ENCODE measurements at places on chromosomes 7 and 10.

DNA sequence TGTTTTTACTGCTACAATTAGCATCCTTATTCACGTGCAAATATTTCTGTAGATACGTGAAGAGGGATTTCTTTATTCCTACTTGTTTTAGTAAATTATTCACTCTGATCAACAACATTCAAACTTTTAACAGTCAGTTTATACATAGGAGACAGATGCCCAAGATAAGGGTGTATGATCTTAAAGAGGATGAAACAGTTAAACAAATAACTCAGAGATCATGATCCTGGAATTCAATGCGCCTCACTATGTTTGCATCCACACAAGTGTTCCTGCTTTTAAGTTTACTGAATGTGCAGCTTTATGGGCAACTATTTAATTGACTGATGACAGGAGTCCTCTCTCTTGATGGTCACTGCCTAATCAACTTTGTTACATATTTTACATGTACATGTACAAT lies 394.8 kb downstream of the PARD3 start:
- no peak for DNase-seq

- DNase-seq = no peak
These were observed 637 bp downstream of the SAMD8 start for GRCh38 chr10:75111907-75112679.

GRCh38 chr10:31650010-31650409 lies 278.6 kb downstream of the ARHGAP12 start:
- no peak for DNase-seq

GRCh38 chr10:23404461-23404980 lies 34.4 kb upstream of the OTUD1 start:
- DNase-seq = no peak

DNA sequence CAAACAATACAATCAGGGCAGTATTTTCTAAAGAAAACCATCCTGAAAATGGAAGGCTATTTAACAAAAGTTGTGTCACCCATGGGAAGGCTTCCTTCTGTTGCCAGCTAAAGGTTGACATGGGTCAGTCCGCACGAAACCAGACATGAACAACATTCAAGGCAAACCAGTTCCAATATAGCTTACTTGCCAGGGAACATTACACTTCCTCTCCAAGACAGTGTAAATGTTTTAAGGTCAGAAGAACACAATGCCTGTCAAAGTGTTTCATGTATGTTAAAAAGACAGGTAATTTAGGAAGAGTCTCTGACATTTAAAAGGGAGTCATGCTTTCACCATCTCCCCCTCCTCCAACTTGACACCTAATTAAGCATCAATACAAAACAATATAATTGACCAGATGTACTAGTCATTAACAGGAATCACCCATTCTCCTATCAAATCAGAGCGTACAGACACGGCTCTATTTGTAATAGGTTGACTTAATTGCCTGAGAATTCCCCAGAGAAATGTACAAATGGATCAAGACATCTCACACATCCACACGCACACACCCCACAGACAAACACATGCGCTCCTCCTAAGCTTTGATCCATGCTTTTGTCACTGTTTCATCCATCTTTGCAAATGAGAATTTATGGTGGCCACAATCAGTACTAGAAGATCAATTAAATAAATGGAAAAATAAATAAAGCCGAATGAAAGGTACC lies 69.5 kb downstream of the CACNA2D1 start:
- no peak for DNase-seq

DNA sequence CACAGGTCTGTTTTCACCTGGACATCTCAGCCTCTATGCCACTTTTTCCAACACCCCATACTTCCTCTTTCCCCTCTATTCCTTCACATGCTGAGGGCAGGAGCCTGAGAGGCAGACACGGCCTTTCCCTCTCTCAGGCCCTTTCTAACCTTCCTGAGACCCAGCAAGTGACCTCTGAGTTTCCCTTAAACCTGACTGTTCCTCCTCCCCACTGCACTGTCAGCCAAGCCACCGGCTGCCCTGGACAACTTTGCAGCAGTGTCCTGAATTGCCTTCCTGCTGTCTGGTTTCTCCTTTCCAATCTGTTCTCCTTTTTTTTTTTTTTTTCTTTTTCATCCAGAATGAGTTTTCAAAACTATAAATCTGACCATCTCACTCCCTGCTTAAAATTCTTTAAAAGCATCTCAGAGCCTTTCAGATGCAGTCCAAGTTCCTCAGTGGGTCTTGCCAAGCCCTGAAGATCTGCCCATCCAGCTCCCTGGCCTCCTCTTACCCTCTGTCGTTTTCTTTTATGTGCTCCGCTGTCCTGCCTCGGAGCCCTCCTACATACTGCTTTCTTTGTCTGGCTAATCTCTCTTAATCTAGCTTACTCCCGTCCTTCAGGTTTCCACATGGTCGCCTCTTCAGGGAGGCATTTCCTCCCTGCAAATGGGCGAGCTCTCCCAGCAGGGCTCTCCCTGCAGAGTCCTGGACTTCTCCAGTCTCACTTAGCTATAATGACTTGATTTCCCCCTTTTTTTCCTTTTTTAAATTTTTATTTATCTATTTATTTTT lies 30.5 kb downstream of the SLC13A4 start:
- DNase-seq = no peak
